ENCODE measurements at places on chromosomes 5 and 9.

DNA sequence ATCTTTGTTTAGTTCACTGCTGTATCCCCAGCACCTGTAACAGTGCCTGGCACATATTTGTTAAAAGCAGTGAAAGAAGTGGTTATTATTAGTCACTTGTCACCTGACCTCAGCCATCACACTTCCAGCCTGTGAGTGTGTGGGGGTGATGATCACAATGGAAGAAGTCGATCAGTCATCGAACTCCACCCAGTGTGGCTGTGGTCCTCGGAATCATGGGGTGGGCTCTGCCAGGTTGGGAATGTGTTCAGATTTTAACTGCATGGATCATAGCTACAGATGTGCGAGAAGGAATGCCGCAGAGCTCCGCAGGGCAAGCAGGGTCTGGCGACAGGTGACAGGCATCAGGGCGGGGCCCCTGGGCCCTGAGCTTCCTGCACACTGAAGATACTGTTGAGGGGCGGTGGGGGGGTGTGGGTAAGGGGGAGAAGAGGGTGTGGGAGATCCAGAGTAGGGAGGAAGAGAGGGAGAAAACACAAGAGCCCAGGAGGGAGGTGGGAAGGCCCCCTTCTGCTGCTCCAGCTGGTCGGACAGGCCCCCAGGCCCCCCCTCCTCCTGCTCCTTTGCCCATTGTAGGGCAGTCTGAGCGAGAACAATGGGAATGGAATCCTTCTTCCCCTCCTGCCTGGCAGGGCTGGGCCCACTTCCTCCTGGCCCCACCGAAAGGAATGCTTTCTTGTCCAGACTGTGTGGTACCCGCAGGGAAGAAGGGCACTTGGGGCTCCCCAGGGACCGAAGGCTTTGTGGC, 89.6 kb downstream of the SPRY4 start:
- peak; percentile 36 for DNase-seq

GRCh38 chr5:109756543-109757185, 66.9 kb downstream of the MAN2A1 start:
- no peak for DNase-seq

GRCh38 chr5:33891788-33892619, at the start of gene ADAMTS12:
Gene ADAMTS12, minus strand, starts transcription at chr5:33891990. Its CDS starts 134 bp downstream, at chr5:33891856.
- no peak for DNase-seq

DNA sequence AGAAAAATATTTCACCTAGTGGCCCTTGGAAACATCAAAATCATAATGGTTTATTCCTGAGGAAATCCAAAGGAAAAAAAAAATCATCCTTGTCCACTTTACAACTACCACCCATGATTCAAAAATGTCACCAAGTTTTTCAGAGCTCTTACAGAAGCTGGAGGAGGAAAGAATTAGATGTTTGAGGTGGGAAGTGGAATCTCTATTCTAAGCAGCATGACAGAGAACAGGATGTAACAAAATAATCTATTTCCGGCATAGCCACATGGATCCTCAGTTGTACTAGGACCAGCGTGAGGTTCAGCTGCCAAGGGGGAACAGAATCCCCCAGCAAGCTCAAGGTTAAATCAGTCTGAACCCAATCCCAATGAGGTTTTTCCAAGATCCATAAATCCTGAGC, 40.2 kb downstream of the FBXW11 start:
- no peak for DNase-seq

DNA sequence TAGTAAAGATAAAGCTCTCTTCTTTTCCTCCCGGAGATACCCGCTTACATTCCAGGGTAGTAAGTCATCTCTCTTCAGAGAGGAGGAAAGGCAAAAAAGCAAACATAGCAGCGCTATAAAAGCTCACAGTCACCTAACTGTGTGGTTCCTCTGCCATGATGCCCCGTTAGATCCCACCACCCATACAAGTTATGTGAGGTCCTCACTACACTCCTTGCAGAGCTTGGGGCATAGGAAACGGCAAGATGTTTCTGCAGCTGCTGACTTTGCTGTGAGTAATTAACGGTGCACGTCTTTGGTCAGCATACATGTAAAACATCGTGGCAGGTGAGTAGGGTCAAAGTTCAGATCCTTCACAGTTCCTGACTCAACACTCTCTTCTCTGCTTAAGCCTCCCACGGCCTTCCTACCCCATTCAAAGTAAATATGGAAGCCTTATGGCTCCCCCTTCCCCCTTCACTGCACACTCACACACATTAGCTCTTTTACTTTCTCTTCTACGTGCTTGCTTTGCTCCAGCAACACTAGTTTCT, 218.9 kb downstream of the DIRAS2 start:
- DNase-seq, result no peak

DNA sequence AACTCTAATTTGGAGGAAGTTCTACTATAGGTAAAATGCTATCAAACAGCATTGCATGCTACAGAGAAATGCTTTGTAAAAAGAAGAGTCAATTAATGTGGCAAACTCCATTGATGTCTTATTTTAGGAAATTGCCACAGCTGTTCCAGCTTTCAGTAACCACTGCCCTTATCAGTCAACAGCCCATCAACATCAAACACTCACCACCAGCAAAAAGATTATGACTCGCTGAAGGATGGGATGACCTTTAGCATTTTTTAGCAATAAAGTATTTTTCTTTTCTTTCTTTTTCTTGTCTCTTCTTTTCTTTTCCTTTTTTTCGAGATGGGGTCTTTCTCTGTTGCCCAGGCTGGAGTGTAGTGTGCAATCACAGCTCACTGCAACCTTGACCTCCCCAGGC, 26.0 kb downstream of the CRHBP start:
- DNase-seq, result no peak

GRCh38 chr5:55900068-55900467, 48.9 kb downstream of the IL31RA start:
- no peak for DNase-seq

DNA sequence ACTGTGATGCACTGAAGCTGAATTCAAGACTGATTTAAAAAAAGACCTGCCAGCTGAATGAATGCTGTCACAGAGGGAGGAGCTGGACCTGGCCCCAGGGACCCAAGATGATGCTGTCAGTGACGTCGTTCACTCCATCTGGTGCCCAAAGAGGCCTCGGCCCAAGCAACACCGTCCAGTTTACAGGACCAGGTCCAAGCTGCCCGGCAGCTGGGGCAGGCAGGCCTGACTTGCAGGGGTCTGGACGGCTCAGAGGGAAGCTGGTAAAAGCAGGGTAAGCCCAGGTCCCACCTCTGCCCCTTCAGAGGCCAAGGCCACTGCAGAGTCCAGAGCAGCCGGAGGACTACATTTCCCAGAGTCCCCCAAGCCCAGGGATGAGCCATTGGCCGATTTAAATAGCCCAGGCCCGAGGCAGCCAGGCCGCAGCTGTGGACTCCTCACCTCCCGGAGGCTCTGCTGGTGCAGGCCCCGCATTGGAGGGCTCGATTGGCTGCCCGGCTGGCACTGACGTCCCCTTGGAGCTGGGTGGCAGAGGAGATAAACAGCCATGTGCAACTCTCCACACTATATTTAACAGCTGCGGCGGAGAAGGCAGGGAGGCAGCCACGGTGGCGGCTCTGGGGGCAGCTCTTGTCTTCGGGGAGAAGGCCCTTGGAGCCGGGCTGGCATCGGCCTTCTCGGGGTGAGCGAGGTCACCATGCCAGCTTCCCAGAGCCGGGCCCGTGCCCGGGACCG, at the start of gene PLPP7:
Gene PLPP7, plus strand, starts transcription at position 423 of the 735 bp plus-strand sequence. Its CDS starts 275 bp downstream, at position 698.
- no peak for DNase-seq

DNA sequence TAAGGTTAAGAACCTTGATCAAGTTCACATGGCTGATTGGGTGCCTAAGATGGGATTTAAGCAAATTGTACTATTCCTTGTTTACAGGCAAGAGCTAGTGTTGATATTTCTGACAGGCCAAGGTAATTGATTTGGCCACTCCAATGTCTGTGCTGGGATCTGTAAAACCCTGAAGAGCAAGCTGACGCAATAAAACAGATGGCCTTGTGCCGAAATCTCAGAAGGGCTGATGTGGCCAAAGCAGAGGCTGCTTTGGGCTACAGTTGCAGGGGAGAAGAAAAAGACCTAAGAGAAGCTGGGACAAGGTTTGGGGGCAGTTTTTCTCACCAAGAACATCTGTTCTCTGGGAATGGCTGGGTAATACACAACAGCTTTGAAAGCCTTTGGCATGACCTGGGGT, 463.2 kb upstream of the ZNF608 start:
- no peak for DNase-seq

DNA sequence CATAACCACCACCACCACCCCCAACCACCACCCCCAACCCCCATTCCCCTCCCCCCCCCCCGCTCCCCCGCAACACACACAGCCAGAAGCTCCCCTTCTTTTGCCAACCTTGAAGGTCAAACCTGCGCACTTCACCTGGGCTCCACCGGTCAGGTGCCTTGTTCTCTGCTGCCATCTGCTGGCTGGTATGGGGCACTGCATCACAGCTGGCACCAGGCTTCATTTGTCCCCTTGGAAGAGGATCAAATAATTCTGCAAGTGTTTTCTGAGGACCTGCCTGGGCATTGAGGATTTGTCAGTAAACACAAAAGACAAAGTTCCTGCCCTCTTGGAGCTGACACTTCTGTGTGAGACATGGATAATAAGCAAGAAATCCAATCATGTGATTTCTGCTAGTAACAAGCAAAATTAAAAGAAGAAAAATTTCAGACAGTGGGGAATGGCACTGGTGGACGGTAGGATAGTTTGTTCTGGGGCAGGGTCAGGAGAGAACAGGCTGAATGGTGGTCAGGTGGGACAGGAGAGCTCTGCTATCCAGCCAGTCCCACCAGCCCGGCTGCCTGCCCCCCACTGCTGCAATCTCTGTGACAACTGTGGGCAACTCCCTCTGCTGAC, 55.6 kb upstream of the LMX1B start:
- DNase-seq, result peak; percentile 54

GRCh38 chr9:86263876-86264275, 4.4 kb upstream of the C9orf153 start:
- no peak for DNase-seq

GRCh38 chr5:57431759-57432158, 50.9 kb downstream of the ACTBL2 start:
- no peak for DNase-seq

- DNase-seq, result no peak
These were observed 44.5 kb upstream of the NR3C1 start for GRCh38 chr5:143447983-143448382.

- no peak for DNase-seq
These were observed 70.6 kb downstream of the DCP2 start for GRCh38 chr5:113047234-113047633.

- DNase-seq, result no peak
These were observed 5.2 kb upstream of the PPARGC1B start for GRCh38 chr5:149724884-149725283.

- DNase-seq, result peak; percentile 77
These were observed 81.7 kb upstream of the ZBTB43 start for GRCh38 chr9:126722922-126723806.

- no peak for DNase-seq
These were observed 1.0 kb upstream of the MINAR2 start for GRCh38 chr5:129746876-129747275.

DNA sequence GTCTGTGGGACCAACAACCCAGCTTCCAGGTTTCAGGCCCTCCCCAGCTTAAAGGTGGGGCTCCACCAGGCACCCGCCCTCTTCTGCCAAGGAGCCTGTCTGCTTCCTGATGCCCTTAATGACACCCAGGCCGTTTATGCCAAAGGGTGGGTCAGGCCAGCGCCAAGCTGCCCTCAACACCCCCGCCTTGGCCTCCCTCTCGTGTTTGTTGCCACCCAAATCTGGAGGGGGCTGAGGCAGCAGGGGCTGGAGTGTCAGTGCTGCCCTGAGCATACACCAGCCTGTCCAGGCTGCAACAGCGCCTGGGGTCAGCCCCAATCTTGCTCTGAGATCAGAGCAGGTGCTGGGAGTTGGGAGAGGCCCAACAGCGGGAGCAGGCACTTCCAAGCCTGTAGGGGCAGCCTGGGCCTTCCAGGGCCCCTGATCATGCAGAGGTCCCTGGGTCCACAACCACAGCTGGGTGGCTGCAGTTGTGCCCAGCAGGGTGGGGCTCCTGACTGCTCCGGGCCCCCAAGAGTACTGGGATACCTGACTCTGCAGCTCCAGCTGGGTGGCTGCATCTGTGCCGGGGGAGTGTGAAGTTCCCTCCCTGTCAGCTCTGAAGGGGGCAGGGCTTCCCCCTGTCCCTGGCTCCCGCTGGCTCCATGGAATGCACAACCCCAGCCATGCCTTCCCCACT, 34.5 kb upstream of the TYRP1 start:
- peak; percentile 8 for DNase-seq

DNA sequence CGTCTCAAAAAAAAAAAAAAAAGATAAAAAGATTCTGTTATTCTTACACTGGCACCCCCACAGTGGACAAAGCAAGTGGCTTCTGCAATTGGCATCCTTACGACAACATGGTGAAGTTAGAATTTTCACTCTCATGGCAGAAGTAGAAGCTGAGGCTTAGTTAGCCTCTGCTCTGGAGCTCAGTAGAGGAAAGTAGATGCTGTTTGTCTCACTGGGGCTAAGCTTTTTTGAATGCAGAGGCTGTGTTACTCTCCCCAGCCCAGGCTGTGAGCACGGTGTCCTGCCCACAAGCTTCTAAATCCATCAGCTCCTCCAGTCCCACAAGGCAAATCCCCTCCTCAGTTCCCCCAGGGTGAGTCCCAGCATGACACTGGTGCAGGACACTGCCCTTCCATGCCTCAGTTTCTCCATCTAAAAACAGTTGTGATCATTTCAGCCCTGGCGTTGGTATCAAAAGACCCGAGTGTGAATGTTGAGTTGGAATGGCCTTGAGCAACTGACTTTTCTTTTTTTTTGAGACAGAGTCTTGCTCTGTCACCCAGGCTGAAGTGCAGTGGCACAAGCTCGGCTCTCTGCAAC, 22.6 kb upstream of the PHF19 start:
- no peak for DNase-seq

DNA sequence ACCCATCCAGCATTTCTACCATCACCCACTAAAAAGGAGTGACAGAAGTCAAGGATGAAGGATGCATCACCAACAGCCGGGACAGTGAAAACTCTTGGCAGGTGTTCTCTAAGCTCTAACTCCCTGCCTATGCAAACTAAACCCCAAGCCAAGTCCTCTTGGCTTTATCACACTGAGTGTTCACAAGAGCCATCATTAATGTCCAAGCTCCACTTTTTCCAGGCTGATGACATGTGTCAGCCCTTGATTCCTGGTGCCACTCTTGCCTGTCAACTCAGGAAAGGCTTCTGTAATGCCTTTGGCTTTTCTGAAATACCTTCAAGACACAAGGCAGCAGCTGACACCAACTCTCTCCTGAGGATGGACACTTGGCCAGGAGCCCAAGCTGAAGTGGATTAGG, 86.9 kb downstream of the NR6A1 start:
- DNase-seq, result no peak

GRCh38 chr5:53023969-53024368, 34.8 kb downstream of the ITGA2 start:
- no peak for DNase-seq

DNA sequence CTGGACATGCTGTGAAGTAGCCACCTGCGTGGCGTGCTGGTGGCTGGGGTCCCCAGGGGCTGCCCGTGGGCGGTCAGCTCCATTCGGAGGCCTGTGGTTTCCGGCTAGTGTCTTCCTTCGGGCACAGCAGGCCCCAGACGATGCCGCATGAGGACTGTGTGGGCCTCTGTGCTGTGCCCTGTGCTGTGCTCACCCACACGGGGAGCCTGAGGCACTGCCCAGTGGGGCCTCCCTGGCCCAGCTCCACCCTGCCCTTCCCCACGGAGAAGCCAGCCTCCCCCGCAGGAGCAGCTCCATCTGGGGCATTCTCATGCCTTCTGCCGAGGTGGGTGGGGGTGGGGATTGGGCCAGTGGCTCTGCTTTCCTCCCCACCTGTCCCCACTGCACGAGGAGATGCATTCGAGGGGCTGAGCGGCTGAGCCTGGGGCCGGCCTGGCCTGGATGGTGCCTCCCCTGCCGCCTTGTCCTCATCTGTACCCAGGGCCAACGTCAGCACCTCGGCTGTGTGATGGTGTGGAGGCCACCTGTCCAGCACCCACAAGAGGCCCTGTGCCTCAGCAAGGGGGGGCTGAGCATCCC, 24.2 kb downstream of the RXRA start:
- no peak for DNase-seq

- DNase-seq, result peak; percentile 7
These were observed 23.5 kb downstream of the SLC6A3 start for GRCh38 chr5:1421521-1422341.
